ENCODE measurements at places on chromosomes 7 and 10.

- DNase-seq, result no peak
Observed at GRCh38 chr10:46217752-46218453, 68.9 kb upstream of the ANTXRL start.

DNA sequence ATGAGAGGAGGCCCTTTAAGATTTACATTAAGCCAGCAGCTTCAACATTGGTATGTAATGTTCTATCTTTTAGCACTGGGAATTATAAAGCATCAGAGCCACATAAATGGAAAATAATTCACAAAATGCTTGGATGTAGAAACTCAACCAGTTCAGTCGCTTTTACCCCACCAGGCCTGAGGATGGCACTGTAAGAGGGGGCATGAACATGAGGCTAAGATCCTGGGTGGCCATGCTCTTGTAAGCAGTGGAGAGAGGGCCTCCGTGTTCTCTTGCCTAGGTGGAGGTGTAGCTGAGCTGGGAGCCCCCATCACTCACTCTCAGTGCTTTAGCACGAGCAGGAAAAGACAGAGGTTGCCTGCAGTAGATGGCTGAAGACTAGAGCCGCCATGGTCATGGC lies 238.8 kb downstream of the FANK1 start:
- DNase-seq, result no peak

DNA sequence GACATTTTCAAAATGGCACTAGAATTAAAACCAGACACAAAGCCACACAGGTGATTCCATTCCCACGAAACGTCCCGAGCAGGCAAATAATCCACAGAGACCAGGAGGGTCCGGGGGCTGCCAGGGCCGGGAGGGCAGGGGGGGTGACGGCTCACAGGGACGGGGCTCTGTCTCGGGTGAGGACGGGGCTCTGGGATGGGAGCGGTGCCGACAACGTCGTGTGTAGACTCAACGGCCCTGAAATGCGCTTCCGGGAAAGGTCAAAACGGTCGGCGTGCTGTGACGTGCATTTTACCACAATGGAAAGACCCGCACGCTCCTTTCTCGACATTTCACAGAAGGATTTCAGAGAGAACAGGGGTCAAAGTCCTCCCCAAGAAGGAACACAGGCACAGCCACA lies 63.3 kb upstream of the PDGFA start:
- no peak for DNase-seq

GRCh38 chr7:105718511-105718925 lies 137.2 kb upstream of the EFCAB10 start:
- no peak for DNase-seq

DNA sequence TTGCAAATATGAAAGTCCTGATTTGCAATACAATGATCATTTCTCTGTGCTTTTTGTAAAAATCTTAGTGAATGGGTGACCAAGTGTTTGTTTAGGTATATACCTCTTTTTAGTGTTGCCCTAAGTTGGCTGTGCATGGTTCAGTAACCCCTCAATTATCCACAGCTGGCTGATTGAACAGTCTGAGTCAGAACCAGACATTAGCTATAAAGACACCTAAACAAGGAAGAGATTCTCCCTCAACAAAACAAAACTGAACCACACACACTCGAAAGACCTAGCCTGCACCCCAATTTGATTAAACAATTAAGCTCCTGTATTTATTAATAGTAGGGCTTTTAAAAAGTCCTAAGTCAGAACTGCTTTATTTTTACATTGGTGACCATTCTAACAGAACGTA lies 2.8 kb downstream of the RSBN1L start:
- no peak for DNase-seq

DNA sequence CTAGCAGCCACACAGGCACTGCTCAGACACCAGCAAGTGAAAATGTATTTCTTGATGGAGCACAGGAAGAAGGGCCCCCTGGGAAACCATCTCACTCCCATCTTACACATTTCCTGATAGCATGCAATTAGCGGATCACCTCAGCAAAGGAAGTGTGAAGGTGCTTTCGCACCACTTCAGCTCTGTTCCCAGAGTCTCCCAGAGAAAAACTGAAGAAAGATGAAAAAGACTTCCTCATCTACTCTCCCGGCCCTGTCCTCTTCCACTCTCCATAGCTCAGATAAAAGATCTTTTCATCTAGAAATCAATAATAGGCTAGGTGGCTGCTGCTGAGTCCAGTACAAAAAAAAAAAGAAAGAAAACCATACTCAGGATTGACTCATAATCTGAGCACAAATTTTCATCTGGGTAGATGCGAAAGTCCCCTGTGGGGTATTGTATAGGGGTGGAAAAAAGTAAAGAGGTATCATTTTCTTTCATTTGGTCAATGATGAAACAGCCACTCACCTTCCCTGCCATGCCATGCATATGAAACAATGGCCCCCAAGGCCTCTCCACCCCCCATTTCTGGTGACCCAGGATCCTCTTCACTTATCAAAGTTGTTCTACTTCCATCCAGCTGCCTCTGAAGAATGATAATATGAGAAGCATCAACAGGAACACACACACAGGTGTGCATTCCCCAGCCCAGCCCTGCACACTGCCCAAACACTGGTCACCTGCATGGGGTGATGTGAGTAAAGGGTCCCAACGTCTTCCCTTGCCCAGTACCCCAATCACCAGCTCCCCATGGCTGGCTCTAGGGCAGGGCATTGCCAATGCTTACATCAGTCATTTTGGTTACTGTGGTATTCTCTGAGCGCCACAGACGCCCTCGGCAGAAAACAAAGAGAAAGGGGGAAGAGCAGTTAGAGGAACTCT lies 48.8 kb upstream of the DGKI start:
- DNase-seq, result no peak

DNA sequence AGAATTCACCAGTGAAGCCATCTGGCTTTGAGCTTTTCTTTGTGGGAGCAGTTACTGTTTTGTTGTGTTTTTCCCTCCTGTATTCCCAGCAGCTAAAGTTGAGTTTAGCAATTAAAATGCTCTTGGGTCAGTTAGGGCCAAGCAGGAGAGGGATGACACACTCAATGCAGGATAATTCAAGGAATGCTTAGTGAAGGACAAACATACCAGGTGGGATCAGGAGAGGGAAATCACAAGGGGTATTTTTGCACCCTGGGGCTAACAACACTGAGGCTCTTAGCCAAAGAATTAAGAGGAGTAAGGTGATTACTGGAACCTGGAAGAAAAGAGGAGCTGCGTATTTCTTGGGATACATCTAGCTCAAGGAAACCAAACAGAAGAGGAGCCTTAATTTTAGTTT lies 82.4 kb upstream of the KCND2 start:
- no peak for DNase-seq

DNA sequence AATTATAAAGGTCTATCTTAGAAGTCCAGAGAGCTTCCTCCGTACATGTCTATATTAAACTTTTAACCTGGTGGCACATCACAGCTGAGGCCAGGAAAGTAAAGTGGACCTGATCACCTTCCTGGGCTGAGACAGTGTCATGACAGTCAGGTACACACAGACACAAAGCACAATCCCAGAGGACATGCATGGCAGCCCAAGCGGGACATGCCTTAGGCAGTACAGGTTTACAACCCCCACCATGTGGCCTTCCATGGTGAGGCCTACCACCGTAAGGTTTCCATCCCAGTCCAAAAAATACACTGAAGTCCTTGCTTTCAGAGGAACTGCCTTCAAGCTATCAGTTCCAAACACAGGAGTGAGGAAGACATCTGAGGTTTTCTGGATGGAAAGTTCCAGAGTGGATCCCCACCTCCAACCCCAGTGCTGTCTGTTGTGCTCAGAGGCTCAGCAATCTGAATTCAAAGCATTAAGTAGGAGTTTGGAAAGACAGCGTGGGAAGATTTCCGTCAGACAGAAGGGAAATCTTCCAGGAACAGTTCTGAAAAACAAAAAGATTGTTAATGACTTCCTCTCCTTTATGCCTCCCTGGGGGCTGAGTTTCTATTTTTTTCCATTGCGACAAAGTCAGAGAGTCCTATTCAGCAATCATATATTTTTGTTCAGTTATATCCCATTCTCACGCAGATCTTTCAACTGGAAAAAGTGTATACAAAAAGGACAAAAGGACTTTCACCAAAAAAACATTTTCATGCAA lies 20.1 kb downstream of the IFIT3 start:
- DNase-seq, result no peak

DNA sequence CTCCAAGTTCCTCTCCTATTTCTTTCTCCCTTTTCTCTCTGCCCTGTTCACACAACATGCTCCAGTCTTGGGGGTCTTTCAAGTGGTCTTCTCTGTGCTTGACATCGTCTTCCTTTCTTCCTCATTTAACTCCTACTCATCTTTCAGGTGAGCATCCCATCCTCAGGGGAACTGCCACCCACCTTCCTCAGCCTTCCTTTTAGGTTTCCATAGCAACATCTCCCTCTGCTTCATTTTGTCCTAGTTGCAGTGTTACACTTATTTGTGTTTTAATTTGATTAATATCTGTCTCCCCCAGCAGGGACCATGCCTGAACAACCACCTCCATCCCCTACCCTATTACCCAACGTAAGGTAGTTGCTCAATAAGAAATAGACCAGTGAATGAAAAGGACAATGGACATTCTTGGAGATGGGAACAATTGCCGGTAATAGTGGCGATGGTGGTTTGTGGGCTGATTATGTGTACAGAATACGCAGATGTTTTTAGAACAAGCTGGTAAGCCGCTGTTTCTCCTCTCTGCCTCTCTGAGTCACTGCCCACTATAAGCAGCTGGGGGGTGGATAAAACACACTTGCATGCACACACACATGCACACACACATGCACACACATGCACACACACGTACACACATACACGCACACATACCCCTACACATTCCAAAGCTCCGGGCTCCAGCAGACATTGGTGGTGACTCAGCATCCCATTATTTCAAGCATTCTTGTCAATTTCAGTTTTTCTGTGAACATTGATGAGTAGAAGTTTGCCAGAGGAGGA lies 251.6 kb downstream of the GATA3 start:
- no peak for DNase-seq

- no peak for DNase-seq
Observed at GRCh38 chr10:27030060-27030459, 70.2 kb downstream of the ANKRD26 start.

DNA sequence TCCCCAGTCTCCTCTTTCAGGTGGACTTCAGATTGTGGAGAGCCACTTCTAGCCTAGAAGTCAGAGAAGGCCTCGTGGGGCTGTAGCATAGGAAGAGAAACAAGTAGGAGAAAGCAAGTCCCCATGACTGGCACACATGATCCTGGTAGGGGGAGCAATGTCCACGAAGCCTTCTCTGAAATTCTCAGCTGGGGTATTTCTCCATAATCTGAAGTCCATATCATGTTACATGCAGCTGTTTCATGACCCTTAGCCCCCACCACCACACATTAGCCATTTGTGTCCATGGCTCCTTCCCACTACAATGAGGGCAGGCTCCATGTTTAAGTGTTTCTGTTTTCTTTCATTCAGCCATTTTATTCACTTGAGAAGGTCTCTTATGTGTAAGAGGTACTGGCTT lies 43.2 kb downstream of the LAMB4 start:
- DNase-seq, result no peak

GRCh38 chr7:73703757-73704639 lies 15.5 kb downstream of the STX1A start:
- peak; percentile 58 for DNase-seq

DNA sequence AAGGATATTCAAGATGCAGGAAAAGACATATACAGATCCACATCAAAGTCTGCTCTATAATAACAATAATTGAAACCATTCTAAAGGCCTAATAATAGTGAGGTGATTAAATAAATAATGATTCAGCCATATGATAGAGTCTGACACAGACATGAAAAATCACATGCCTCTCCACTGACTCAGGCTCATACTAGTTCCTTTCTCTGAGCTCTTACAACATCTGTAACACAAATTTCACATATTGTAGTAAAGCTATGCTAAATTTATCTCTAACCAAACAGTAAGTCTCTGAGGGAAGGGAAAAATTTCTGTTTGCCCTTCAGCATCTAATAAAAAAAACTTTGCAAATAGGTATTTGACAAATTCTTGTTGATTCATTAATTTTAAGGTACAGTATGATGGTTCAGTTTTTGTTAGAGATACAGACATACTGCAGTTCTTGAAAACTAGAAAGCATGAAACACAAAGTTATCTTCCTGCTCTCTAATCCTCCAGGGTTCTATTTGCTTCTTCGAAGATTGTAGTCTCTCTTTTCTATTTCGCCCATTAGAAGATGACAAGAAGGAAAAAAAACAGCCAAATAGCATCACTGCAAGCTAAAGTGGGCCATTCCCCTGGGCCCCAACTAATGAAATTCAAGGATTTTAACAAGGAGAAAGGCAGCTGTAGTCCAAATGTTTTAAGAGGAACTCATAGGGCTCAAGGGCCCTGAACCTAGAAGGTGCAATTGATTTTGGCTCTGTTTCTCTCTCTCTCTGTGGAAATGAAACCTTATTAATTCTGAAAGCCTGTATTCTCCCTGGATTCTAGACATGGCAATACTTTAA lies 53.9 kb downstream of the CUBN start:
- no peak for DNase-seq

DNA sequence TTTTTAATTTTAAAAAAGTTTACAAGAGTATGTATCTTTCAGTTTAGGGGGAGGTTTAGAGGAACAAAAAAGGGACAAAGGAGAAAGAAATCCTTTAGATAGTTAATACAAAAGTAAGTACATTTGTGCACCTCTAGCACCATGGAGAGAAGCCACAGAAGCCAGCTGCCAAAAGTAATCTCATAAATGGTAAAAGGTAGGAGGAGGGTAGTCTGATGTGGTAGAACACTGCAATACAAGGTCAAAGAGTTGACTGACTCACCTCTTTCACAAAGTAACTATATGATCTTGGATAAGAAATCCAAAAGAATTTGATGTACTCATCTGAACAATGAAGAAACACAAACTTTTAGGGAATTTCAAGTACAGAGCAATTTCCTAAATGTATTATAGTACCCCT lies 68.1 kb downstream of the CNOT4 start:
- DNase-seq, result no peak

DNA sequence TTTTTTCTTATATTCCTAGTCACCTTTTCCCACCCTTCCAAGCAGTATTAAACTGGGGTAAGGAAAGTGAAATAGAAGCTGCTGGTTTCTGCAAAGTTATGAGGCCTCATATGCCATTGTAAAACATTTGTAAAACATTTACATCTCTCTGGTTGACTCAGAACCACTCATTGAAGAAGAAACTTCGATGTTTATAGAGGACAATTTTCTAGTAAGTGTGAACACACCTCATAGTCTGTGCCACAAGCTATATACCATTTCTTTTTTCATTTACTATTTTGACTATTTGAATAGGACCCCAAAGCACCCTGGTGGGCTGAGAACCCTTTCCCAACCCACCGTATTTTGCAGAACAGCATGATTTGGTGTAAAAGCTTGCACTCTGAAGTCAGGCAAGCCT lies 12.9 kb upstream of the ITGB1 start:
- no peak for DNase-seq

DNA sequence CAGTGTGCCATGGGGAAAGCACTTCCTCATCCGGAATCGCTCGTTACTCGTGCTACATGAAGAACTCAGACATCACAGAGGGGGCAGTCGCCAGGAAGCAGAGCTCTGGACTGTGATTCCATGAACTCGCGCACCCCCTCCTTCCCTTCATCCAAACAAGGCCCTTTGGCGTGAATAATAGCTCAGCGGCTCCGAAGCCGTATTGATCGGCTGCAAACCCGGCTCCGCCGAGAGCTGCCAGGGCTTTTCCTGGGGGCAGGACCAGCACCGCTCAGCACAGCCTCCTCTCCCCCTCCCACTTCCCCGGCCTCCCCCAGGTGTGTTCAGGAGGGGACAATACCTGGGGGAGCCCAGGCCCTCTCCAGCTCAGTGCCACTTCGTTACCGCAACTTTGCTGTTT lies 129.0 kb upstream of the TCF7L2 start:
- DNase-seq, result no peak

- DNase-seq, result no peak
Observed at GRCh38 chr10:112261281-112261822, 21.8 kb upstream of the TECTB start.

- peak; percentile 54 for DNase-seq
Observed at GRCh38 chr10:69061305-69062161, 26.4 kb upstream of the SRGN start.
